Activated T-helper 2 cell treated with anti-CD3 and anti-CD28 coated beads, Interferon-gamma antibody, Interleukin-2, Interleukin-4, amounts not matched to agents 10 μg/mL and 5 μg/mL and 100 μg/mL, durations not matched to agents 14 hours and 24 hours and 36 hours (primary cell): ENCODE measurements at places on chromosomes 7 and 10.

GRCh38 chr10:13613519-13613918 is 26.8 kb downstream of the PRPF18 start:
- no peak for DNase-seq

GRCh38 chr7:148696787-148697186 is 1.9 kb upstream of the CUL1 start:
- no peak for DNase-seq

GRCh38 chr10:112215342-112215774 is 31.8 kb upstream of the GPAM start:
- DNase-seq = no peak

GRCh38 chr7:116557066-116557585 is 32.3 kb downstream of the CAV1 start:
- DNase-seq = no peak

DNA sequence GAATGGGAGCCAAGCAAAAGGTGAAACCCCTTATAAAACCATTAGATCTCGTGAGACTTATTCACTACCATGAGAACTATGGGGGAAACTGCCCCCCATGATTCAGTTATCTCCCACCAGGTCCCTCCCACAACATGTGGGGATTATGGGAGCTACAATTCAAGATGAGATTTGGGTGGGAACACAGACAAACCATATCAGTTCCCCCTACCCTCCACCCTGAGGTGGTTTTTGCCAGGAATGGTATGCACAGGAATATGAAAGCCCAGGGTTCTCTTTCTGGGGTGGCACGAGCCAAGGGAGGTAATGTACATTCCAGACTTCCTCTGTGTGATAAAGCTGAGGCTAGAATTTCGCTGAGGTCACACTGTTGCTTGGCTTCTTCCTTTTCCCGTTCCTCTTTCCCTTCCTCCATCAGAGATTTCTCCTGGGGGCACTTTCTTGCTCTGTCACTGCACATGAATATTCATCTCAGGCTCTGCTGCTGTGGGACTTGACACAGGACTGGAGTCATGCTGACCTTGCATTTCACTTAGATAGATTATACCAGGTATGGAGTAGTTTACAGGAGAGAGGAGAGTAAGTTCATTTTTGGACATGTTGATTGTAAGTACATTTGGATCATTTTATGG is 347.0 kb upstream of the MTPN start:
- no peak for DNase-seq

GRCh38 chr7:3705258-3705657 is 404.2 kb downstream of the SDK1 start:
- no peak for DNase-seq

- no peak for DNase-seq
Measured at GRCh38 chr7:78497728-78498427, 699.3 kb downstream of the PHTF2 start.

GRCh38 chr7:157407512-157408257 is 70.9 kb downstream of the DNAJB6 start:
- DNase-seq = no peak

DNA sequence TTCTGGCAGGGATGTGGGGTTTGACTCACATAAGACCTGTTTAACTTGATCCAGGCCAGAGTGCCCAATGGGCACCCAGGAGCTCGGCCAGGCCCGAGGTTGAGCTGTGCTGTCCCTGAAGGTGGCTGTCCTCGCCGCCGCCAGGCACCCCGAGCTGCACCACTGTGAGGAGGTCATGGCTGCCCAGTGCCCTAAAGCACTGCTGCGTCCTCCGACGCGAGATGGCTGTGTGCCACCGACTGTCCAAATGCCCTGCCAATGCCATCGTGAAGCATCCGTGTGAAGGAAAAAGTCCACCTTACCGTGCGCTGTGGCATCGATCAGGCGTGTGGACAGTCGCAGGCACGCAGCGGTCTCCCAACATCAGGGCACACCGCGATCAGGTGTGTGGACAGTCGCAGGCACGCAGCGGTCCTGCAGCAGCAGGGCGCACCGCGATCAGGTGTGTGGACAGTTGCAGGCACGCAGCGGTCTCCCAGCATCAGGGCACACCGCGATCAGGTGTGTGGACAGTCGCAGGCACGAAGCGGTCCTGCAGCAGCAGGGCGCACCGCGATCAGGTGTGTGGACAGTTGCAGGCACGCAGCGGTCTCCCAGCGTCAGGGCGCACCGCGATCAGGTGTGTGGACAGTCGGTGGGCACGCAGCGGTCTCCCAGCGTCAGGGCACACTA is 120.3 kb downstream of the VIPR2 start:
- no peak for DNase-seq

DNA sequence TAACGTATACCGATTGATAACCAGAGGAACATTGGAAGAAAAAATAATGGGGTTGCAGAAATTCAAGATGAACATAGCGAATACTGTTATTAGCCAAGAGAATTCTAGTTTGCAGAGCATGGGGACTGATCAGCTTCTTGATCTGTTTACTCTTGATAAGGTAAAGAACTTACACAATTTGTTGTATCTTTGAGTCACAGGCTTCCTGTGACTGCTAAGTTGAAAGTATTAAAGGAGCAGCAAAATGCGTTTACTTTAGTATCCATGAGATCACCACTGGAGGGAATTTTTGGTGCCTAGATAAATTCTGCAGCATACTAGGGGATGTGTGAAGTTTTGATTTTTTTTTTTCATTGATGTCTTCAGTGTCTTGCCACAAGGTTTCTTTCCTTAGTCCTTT is 103.6 kb downstream of the BTAF1 start:
- DNase-seq = no peak

DNA sequence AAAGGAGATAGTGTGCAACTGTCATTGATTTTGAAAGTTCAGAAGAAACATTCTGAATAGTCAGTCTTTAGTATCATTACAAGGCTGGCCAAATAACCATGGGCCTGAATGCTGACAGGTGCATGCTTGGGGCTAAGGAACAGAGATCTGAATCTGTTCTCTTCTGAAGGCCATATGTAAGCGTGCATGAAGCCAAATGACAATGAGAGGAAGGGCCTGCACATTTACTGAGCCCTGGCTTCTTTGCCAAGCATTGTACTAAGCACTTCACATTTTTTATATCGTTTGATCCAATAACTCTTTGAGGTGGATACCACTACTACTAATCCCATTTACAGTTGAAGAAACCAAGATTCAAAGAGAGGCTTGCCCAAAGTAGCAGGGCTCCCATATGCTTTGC is 22.5 kb upstream of the TIAL1 start:
- DNase-seq = no peak

DNA sequence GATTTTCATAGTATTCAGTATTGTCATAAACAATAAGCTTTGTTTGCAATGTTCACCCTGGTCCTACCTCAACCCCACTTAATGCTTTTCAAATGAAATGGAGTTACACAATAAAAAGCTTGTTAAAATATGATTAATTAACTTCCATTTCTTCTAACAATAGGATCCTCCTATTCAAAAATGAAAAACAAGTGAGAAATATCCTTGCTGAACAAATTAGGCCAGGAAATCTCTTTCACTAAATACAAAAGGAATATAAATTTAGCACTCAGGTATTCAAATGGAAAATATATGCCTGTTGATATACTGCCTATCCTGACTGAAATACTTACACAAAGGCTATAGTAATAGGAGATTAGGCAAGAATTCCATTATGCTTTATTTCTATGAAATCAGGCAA is 323.4 kb upstream of the GRM3 start:
- DNase-seq = no peak

- no peak for DNase-seq
Measured at GRCh38 chr7:140398821-140399220, 491 bp upstream of the SLC37A3 start.

DNA sequence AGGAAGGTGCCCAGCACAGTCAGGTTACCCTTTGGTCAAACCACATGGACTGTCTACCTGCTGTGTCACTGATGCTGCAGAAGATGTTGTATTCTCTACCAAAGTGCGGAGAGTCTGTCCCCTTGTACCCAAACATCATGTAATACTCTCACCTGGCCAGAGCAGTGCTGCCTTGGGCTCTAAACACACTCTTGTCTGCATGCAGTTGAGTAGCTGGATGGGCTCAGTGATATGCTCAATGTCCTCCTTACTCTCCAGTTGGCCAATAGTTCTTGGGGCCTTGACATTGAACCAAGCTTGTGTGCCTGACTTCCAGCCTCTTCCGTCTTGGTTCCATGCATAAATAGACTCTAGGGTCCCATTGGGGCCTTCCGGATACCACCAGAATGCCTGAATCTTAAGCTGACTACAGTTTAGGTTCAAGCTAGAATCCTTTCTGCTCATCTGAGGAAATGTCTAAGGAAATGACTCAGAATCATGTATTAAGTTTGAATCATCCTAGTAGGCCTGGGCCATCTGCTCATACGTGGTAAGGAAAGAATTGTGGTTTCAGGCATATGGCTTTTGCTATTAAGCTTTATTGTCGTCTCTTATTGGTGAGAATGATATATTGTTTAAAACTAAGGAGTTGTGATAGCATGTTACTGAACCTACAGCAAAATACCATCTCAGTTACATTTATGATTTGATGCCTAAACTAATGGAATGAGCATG is 118.0 kb downstream of the OTUD1 start:
- DNase-seq = no peak

- no peak for DNase-seq
Measured at GRCh38 chr10:78437998-78438906, 404.6 kb downstream of the RPS24 start.

DNA sequence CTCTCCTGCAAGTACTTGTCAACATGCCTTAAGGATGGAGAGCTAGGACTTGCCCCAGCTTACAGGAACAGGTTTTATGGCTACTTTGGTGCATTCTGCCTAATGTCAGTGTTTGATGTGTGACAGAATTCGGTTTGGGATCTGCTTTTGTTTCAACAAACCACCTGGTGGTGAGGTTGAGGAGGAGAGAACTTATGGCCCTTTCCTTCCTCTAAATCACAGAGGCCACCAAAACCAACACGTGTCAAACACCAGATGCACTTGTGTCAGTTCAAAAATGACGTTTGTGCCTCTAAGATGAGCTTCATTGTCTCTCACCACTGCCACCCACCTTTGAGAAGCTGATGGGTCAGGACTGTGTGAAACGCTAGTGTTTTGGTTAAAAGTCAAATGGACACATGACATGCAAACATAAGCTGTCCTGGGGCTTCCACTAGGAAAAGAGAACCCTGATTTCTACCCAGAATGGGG is 83.9 kb downstream of the OSBPL3 start:
- no peak for DNase-seq

DNA sequence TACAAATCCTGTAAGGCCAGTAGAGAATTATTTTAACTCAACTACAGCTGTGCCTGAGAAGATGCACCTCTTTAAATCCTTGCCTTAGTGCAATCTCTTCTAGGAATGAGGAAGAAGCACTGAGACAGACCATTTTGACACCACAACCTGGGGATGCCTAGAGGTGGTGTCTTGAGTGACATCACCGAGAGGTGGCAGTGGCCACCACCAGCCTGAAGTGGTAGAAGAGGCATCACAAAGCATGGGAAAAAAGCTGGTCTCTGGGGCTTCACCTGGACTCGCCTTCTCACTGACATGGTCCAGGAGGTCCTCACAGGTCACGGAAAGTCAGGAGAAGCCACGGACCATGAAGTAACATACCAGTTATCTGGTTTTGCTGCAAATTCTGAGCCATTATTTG is 99.2 kb upstream of the PDLIM1 start:
- DNase-seq = no peak

DNA sequence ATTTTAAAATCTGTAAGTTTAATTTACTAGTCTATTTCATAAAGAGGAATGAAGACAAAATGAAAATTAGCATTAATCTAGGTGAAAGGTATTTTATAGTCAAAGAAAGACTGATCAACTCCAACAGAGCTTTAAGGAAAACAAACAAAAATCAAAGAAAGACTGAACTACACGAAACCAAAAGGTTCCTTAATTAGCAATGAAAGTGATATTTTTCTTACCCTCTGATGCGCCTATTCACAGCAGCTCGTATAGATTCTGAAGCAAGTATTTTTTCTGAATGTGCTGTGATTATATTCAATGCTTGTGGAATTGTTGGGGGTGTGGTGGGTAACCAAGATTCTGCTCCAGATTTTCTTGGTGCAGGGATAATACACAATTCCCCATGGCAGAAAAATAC is 11.8 kb downstream of the ECD start:
- no peak for DNase-seq

GRCh38 chr7:105691680-105692564 is 110.6 kb upstream of the EFCAB10 start:
- peak; percentile 44 for DNase-seq
